Cortex of kidney (tissue), 1 donor: ENCODE measurements at places on chromosomes 3 and 15.

- DNase-seq, result no peak
Measured at GRCh38 chr15:77824361-77825251, 191.9 kb upstream of the LINGO1 start.

- DNase-seq, result no peak
Measured at GRCh38 chr15:29859973-29860715, 37.9 kb upstream of the TJP1 start.

GRCh38 chr3:58551636-58552180 is 14.7 kb upstream of the ACOX2 start:
- no peak for DNase-seq

- no peak for DNase-seq
Measured at GRCh38 chr15:28903555-28903954, 17.8 kb downstream of the APBA2 start.

- no peak for DNase-seq
Measured at GRCh38 chr15:63597038-63597790, at the start of gene FBXL22. TSS of gene FBXL22 (plus strand) at chr15:63597387. CDS start at chr15:63597393, 6 bp downstream.

DNA sequence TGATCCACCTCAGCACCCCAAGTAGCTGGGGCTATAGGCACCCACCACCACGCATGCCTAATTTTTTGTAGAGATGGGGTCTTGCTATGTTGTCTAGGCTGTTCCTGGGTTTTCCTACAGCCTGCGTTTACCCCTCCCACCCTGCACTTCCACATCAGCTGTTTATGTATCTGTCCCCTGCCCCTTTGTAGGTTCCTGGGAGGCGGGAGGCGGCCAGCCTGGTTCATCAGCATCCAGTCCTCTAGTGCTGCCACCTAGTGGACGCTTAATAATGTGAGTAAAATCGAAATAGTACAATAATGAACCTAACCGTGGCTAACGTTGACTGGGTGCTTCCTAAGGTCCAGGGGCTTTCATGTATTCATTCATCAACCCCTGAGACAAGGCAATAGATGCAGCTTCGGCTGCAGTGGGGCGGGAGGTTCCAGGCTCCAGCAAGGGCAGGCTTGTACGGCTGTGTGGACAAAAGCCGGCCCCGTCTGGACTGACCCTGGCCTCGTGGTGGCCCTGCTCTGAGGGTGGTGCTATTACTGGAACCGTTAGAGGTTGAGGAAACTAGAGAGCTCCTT is 1.2 kb upstream of the LCTL start:
- no peak for DNase-seq

- no peak for DNase-seq
Measured at GRCh38 chr15:47194718-47195117, 522.6 kb upstream of the SEMA6D start.

GRCh38 chr3:1068985-1069384 is 23.8 kb upstream of the CNTN6 start:
- no peak for DNase-seq

DNA sequence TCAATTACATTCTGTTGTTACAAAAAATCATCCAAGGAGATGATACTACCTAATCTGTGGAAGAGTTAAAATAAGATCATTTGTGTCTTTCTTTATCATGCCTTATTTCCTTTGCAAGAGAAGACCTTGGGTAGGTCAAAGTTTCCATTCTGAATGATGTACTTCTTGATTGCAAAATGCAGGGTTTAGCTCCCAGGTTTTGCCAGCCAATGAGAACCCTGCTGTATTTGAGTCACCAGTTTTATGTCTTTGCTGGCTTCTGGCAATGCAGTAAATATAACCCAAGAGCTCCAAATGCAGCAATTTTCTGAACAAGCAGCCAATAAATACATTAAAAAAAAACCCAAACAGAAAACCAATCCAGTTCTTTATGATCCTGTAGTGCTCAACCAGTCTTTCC is 204.9 kb downstream of the CADPS start:
- DNase-seq, result no peak

GRCh38 chr15:66253418-66254088 is at the start of gene MEGF11:
TSS of gene MEGF11 (minus strand) at chr15:66253750. CDS start at chr15:66128403, 125,347 bp downstream.
- DNase-seq, result no peak

GRCh38 chr3:119600732-119601131 is 3.0 kb downstream of the PLA1A start:
- no peak for DNase-seq

DNA sequence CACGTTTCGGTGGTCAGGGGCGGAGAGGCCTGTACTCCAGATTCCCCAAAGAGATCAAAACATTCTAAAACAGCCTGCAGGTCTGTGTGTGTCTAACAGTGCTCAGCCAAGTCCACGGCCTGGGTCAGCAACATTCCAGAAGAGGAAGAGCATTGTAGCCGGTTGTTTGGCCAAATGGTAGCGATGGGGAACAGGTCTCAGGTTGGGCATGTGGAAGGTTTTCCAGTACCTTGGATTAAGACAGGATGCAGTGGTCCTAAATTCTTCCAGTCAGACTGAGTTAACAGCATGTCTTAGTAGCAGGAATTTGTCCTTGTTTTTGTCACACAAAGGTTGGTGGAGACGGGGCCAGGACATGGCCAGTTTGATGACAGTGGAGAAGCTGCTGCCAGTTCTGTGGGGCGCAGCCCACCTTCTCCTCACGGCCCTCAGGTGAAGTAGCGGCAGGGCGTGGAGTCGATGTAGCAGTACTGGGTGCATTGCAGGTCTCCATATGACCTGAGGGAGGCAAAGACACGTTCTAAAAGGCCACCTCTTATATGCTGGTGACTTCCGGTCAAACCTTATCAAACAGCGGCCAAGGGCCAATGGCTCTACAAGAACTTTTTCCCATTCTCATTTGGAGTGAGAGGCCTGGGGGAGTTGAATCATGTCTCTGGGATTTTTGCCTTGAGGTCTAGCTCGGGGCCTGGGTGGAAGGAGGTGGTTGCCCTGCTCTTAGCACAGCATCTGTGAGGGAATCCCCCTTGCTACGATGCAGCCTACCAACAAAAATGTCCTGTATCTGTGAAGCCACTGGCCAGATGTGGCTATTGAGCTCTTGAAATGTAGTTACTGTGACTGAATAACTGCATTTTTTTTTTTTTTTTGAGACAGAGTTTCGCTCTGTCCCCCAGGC is 24.1 kb downstream of the EAF1 start:
- no peak for DNase-seq

GRCh38 chr3:98967758-98968157 is 66.3 kb upstream of the DCBLD2 start:
- DNase-seq, result no peak

DNA sequence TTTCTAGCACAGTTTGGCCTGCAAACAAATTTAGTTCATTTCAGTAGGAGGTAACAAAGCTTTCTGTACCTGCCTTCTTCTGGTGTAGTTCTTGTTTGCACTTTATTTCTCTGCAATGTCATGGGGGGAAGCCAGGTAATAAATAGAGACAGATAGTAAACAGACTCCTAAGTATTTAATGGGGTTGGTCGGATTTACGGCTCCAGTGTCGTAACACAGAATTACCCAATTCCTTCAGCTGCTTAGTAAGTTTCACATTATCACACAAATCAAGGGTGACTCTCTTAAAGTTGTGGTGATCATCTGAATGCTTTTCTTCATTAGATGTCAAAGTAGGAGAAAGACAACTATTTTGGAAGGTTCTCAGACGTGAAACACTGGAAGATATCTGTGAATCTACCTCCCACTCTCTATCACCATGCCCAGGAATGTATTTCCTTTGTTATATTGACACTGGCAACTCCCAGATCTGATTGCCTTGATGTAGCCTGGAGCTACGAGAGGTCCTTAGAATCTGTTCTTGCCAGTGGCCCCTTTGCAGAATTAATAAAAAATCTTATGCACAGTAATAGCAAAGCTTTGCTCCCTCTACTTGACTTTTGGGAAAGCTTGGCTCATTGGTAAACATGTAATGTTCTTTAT is 25.0 kb upstream of the TMC3 start:
- no peak for DNase-seq

GRCh38 chr3:53551324-53551723 is 56.9 kb downstream of the CACNA1D start:
- DNase-seq, result no peak

DNA sequence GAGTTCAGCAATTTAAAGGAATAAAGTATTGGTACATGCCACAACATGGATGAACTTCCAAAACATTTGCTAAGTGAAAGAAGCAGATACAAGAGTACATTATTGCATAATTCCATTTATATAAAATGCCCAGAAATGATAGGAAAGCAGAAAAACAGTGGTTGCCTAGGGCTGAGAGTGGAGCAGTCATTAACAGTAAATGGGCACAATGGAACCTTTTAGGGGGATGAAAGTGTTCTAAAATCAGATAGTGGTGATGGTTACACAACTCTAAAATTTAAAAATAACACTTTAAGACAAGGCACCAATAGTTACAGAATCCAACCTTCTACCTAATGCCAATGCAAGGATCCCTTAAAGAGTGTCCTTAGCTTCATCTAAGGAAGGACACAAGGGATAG is 34.6 kb downstream of the MSL2 start:
- DNase-seq, result no peak

DNA sequence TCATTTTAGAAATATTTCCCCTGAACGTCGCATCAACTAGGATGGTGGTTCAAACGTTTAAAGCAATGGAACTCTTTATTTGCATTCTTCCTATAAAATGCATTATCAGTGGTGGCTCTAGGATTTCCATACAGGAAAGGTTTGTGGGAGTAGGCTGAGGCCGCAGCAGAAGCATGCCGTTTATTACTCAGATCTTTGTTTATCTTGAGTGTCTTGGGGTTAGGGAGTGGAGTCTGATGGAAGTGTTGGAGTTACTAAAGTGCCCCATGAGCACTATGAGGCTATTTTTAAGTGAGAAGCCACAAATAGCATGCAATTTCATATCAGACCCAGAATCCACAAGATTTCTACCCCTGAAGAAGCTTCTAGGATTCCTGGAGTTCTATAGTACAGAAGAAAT is 26.2 kb downstream of the ATOSA start:
- no peak for DNase-seq

- no peak for DNase-seq
Measured at GRCh38 chr3:62159709-62160092, 213.6 kb downstream of the FEZF2 start.

DNA sequence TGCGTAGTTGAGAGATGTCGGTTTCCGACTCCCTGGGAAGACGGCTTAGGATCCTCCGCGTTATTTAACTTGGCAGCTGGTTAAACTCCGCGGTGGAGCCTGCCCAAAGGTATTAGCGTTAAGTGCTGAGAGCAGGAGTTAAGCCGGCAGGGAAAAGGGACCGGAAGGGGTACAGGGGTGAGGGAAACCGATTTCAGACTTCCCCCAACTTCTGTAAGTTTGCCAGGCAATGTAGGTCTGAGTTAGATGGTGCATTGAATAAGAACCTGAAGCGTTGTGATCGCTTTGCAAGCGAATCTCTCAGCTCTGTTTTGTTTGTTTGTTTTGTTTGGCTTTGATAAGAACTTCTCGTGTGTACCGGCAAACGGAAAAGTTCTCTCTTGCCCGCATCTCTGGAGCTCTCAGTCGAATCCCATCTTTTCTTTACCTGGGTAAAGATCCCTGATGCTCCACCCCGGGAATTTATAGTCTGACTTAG is 6.0 kb upstream of the FEZF2 start:
- no peak for DNase-seq

DNA sequence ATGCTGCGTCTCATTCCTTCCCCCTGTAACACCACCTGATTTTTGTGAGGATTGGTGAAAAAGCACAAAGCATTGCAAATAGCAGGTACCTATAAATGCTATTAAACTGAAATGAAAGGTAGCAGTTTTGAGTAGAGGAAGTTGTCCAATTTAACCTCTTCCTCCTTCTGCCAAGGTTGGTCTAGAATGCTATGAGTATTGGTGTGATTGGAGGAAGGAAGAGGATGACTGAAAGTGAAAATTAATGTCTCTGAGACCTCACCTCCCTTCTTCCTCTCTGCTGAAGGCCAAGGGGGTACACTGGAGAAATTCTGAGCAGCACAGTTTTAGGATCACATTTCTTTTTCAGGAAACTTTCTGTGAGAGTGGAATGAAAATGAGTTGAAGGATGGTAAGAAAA is 94.4 kb downstream of the DTWD1 start:
- no peak for DNase-seq

DNA sequence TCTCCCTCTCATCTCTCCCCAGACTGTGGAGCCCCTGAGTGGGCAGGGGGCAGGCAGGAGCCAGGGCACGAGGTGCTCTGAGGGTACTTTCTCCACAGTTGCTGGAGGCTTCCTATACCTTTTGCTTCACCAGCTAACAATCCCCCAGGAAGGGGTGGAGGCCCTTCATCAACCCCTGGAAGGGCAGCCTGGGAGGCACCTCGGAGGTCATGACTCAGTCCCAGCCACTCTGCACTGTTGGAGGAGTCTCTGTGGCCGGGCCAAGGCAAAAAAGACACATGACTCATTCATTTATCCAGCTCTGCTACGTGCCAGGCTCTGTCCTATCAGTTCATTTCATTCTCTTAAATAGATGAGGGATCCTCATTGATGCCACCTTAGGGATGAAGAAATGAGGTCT is 15.6 kb upstream of the KY start:
- DNase-seq, result no peak

DNA sequence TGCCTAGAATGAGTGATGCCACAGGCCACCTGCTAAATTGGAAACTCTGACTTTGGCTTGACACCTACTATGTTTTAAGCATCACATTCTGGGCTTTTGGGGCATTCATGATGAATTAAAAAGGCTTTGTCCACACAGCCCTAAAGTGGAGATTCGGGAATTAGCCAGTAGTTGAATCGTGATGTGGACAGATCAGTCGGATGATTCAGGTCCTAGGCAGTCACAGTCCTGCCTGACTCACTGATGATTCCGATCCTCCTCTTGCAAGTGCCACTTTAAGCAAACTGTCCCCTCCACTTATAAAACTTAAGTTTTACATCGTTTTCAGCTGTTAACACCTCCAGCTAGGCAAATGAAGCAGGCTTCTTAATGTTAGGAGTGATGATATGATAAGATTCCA is 75.3 kb downstream of the SYNPR start:
- DNase-seq, result no peak

DNA sequence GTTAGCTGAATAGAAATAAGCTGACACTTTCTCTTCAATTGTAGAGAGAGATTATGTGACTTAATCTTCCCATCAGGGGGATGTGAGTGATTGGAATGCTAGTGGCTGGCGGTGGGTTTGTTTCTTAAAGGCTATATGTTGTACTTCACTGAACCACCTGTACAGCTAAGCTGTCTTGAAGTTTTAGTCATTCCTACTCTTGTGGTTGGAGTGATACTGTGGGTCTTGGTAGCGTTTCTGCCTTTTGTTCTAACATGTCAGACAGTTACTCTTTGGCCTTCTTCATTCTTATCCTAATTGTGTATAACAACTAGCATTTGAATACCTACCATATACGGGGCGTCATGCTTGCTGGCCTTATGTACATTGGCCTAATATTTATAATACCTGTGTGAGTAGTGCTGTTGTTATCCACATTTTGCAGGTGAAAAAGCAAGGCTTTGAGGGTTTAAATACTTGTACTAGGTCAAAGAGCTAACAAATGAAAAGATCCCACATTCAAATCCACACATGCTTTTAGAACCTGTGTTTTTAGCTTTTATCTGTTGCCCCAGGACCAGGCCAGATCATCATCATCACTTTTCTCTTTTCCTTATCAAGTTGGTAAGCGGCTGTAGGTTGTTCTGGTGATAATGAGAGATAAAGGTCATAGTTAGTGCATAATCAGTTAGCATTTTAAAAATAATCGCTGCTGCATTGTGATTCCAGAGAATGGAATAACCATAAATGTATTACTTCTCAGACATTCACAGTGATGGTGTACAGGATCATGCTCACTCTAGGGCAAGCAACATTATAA is 50.2 kb downstream of the AKAP13 start:
- no peak for DNase-seq

GRCh38 chr15:96070636-96071035 is 259.9 kb upstream of the NR2F2 start:
- no peak for DNase-seq
